ELR (cell line): ENCODE measurements at places on chromosomes 4 and X.
A peak's percentile ranks its signal among the peaks of the same experiment; 100 is the strongest.

- no peak for DNase-seq
Measured at GRCh38 chrX:16213961-16214360, 46.7 kb downstream of the MAGEB17 start.

GRCh38 chrX:23742174-23742696 lies 841 bp downstream of the ACOT9 start:
- DNase-seq, result peak; percentile 79

- no peak for DNase-seq
Measured at GRCh38 chrX:28589046-28589445, 1.8 kb downstream of the IL1RAPL1 start.

DNA sequence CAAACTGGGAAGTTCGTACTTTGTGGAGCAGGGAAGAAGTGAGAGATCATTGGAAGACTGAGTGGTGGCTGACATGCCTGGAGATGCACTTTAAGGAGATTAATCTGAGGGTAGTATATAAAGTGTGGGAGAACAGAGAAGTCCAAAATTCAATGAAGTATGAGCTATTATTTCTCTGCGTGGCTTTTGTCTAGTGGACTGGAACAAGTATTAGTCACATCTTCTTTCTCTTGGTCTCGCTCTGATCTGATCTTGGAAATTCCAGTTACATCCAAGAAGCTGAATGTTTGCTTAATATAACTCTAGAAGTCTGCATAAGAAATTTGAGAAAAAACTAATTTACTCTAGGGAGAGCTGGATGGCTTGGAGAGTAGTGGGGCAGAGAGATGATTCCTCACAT lies 64.8 kb upstream of the NR0B1 start:
- no peak for DNase-seq

GRCh38 chr4:100060765-100061416 lies 110.8 kb upstream of the H2AZ1 start:
- no peak for DNase-seq

DNA sequence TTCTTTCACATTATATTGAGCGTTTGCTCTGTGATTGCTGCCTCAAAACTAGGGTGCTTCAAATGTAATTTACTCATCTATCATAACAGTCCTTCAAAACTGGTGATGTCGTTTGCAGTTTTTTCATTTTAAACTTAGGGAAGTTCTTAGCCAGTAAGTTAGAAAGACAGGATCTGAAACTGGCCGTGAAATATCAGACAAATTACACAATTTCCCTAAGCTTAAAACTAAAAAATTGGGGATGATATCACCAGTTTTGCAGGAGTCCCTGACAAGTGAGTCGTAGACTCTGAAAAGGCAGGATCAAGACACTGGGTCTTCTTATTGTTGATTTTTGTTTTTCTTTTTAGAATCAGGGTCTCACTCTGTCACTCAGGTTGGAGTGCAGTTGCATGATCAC lies 44.8 kb downstream of the MOB1B start:
- no peak for DNase-seq

GRCh38 chrX:1673337-1673736 lies 58.5 kb downstream of the ASMT start:
- DNase-seq, result peak; percentile 23

GRCh38 chr4:138596896-138597295 lies 354.7 kb upstream of the SLC7A11 start:
- DNase-seq, result no peak
